ENCODE measurements at places on chromosomes 7 and 10. TPM values are rescaled to one million over a fixed set of nuclear protein-coding genes. Genes with fewer than 3 reads are reported as not detected.

ADGRA1 gene
- total RNA-seq, result under 0.01 TPM

DNA sequence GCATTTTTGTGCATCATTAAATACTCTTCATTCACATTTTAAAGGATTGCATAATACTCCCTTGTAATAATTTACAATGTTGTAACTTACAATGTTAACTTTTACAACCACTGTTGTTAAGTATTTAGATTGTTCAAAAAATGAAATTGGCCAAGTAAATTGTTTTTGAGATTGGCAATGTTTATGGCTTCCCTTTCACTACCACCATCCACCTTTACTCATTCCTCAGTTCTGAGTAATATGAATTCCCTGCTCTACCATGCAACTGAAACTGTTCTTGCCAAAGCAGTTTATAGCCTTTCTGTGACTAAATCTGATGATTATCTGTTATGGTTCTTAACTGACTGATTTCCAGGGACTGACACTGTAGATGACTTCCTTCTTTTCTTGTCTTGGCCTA is 80.5 kb upstream of the TMEM106B start:
- no peak overlapping the region for H3K27ac ChIP-seq
- no peak overlapping the region for H3K4me3 ChIP-seq
- no peak for DNase-seq
- no peaks in the 10 kb centered on the region for H3K4me1 ChIP-seq
- no peaks in the 10 kb centered on the region for H3K27me3 ChIP-seq
- H3K36me3 ChIP-seq, result no peaks in the 10 kb centered on the region

DNA sequence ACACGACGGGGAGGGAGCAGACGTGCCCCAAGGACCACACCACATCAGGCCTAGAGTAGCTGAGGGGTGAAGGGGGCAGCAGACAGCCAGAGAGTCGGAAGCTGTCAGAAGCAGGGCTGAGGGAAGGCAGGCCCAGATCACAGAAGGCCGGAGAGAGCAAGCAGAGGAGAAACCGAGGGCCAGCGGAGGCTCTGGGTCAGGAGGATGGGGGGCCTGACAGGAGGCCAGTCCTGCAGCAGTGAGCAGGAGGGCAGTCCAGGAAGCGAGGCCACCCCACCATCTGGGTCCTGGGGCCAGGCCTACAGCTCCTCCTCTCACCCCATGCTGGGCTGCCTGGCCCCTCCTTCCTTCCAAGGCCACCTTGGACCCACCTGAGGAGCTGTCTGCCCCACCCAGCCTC is 20.3 kb downstream of the SLIT1 start:
- no peak overlapping the region for H3K27ac ChIP-seq
- no peaks in the 10 kb centered on the region for H3K36me3 ChIP-seq

GRCh38 chr10:118997379-118997778 is 32.1 kb upstream of the NANOS1 start:
- H3K27me3 ChIP-seq, result no peaks in the 10 kb centered on the region
- H3K36me3 ChIP-seq, result no peaks in the 10 kb centered on the region
- DNase-seq, result no peak
- H3K4me1 ChIP-seq, result no peaks in the 10 kb centered on the region

DNA sequence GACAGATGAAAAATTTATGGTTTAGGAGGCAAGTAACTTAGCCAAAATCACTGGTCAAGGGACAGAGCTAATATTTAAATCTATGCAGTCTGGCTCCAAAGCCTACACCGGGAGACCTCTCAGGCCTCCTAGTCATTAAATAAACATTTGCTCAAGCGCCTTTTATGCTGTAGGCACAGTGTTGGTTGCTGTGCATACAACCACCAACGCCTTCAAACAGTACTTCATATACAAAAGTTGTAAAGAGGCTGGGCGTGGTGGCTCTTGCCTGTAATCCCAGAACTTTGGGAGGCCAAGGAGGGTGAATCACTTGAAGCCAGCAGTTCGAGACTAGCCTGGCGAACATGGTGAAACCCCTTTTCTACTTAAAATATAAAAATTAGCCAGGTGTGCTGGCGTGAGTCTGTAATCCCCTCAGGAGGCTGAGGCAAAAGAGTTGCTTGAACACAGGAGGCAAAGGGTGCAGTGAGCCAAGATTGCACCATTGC is 159.8 kb downstream of the MAGI2 start:
- H3K4me3 ChIP-seq, result no peak overlapping the region
- no peaks in the 10 kb centered on the region for H3K4me1 ChIP-seq
- peak; percentile 60 for DNase-seq
- no peak overlapping the region for H3K27ac ChIP-seq
- no peaks in the 10 kb centered on the region for H3K36me3 ChIP-seq

CALML5 gene
- not detected for total RNA-seq

DNA sequence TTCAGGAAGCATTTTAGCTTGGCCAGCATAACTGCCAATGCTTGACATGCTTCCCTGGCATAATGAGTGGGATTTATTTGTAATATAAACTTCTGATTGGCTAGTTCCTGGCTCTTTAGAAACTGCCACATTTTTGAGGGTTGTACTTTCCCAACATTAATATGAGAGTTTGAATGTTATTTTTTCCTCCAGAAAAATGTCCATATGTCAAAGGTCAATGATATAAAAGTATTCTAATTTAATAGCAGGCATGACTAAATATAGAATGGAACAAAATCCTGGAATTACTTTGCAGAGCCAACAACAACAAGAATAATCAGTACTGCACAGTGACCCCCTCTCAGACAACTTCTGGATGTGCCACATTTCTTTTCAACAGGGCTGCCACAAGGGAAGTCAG is 352.6 kb downstream of the PRPF18 start:
- no peak overlapping the region for H3K27ac ChIP-seq
- H3K4me3 ChIP-seq, result no peak overlapping the region
- DNase-seq, result peak; percentile 35
- no peaks in the 10 kb centered on the region for H3K4me1 ChIP-seq

All from stomach (tissue), 19 donors.